Activated CD4-positive, alpha-beta T cell treated with anti-CD3 and anti-CD28 coated beads, Interleukin-2, Interleukin-6, amounts not matched to agents 100 ng/mL and 50 ng/mL, durations not matched to agents 16 hours and 8 hours (primary cell): ENCODE measurements at places on chromosomes 2 and 18.

GRCh38 chr2:65458999-65459398 lies 26.6 kb upstream of the SPRED2 start:
- no peak for DNase-seq

DNA sequence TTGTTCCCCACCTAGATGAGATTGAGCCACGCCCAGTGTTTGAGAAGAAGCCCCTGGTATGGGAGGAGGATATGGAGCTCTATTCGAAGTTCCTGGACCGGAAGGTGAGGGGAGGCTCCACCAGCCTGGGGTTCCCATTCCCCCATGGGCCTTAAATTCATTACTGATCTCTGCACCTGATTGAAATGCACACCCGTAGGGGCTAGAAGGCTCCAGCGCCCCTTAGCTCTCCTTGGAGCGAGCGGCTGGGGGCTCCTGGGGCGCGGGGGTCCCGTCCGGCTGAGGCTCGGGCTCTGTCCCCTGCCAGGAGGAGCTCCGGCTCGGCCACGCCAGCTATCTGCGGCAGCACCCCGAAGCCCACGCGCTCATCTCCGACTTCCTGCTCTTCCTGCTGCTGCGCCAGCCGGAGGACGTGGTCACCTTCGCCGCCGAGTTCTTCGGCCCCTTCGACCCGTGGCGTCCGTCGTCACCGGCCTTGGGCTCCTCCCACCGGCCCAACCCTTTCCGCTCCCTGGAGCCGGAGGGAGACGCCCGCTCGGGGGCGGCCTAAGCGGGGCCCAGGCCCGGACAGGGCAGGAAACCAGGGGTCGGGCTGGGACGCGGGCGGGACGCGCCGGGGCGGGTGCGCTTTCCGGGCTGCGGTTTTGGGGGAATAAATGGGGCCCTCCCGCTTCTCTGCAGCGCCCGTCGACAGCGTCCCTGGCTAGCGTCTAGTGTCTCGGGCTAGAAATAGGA lies 10.9 kb downstream of the CATIP start:
- DNase-seq = peak; percentile 81

GRCh38 chr2:126220331-126220730 lies 435.6 kb upstream of the GYPC start:
- DNase-seq = no peak

DNA sequence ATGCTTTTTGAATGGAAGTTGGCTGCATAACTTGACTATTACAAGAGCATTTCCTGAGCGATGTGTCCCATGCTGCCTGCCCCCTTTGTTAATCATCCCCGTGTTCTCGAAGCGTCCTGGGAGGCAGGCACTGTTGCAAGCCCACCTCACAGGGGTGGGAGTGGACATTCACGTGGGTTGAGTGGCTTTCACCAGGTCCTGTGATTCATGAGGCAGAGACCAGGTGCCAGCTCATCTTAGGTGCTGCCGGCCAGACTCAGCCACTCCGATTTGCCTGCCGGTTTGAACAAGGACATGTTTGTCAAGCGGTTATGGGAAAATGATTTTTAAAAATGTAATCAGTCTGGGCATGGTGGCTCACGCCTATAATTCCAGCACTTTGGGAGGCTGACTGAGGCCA lies 112.5 kb downstream of the ZNF532 start:
- no peak for DNase-seq

GRCh38 chr2:112923237-112923966 lies 12.4 kb downstream of the IL37 start:
- DNase-seq = no peak
